Stimulated activated CD8-positive, alpha-beta memory T cell treated with anti-CD3 and anti-CD28 coated beads, Interleukin-7, amount 100 ng/mL, for 1 hour (primary cell): ENCODE measurements at places on chromosomes 7 and 10.

DNA sequence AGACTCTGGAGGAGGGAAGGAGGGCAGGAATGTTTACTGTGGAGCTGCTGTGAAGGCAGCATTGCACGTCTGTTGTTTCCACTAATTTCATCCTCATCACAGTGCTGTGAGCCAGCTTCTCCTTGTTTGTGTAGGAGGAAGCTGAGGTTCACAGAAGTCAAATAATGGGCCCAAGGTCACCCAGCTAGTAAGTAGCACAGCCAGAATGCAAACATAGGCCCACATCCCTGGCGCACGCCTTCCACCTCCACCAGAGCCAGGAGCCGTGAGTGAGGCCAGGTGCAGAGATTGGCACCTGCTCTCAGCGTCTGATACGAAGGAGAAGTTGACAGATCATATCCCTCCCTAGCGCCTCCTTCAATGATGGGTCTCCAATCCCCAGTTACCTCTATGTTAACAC, 93.6 kb downstream of the HTR5A start:
- no peak for DNase-seq

- no peak for DNase-seq
These were observed at the start of gene EPDR1 for GRCh38 chr7:37920305-37920848. TSS of gene EPDR1 (plus strand) at chr7:37920640. CDS start at chr7:37920940, 300 bp downstream.

DNA sequence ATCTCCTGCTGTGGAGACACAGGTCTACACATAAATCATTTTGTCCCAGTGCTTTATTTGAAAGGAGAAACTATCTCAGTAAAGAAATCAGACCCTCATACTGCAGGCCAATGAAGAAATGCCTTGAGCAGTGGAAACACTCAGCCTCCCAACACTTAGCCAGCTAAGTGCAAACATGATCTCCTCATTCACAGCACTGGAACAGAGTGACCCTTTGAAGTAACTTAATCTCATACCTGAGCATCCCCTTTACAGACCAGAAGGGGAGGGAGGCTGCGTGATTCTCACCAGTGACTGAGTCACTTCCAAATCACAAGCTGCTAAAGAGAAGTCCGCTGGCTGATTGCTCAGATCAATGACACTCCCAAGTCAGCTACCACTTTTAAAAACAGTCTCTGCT, 4.5 kb downstream of the CHST15 start:
- DNase-seq: no peak

- no peak for DNase-seq
These were observed 10.9 kb upstream of the TAS2R39 start for GRCh38 chr7:143172354-143172753.

DNA sequence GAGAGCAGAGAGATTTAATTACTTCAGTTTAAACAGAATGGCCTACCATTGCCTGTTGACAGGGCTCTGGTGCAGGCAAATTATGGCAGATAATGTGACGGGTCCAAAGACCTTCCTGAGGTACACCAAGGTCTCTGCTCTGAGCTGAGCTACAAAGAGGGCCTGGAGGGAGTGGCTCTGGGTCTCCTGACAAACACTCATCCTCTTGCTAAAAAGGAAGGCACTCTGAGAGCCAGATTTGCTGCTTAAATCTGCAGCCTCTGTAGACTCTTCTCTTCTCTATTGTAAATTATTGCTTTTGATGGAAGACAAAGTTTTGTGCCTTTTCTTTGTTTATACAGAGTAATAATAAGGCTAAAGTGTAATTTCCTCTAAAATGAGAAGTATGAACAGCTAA, 529.5 kb upstream of the FZD8 start:
- no peak for DNase-seq

GRCh38 chr7:50502001-50502684, 52.0 kb upstream of the FIGNL1 start:
- DNase-seq: no peak

DNA sequence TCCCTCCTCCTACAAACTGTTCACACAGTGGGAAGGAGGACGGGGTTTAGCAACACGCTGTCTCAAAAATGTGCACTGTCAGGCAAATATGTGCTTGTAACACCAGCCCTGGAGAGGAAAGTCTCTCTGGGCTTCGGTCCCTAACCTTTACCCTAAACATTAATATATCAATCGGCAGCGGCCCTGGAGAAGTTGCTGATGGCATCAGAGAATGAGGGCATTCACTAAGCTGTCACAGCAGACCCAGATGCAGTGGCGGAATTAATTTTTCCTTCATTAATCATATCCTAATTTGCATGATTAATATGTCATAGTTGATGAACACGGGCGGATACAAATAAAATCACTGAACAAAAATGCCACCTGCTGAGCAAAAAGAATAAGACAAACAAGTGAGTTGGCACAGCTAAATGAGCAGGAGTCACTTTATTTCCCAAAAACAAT, 45.2 kb upstream of the INSIG1 start:
- DNase-seq: no peak
